ENCODE measurements at places on chromosomes 4 and X.

- DNase-seq, result no peak
Observed at GRCh38 chr4:78811034-78811433, 34.9 kb downstream of the BMP2K start.

GRCh38 chr4:109444182-109444844 is 10.7 kb downstream of the SEC24B start:
- DNase-seq, result no peak

DNA sequence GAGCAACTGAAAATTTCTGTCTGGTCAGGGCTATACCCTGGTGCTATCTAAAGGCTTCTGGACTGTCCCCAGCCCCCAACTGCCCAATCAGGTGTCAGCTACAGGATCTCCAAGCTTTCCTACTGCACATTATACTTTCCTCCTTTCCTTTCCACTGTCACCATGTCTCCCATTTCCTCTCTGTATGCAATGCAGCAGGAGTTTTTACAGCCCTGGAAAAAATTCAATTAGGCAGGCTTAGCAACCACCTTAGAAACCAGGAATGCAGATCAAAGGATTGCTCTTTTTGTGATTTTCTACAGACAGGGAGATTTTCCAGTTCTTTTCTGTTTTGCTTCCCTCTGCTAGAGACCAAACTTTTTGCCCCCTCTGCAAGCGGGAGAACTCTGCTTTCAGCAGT is 6.0 kb upstream of the NAF1 start:
- DNase-seq, result no peak

DNA sequence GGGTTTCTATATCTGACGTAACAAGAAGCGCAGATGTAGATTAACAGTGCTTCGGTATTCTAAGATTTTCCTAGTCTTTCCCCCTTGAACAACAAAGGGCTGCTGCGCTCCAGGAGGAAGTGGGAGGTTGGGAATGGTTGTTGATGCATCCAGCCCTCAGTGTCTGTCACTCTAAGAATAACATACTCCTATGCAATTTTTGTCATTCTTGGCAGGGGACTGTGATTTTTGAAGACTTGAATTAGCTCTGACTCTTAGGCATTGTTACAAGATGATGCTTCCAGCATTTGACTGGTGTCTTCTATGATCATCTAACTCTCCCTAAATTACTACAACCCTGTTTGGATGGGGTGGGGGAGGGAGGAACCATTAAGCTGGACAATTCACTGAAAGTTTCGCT is 394.2 kb downstream of the ARHGAP24 start:
- no peak for DNase-seq

GRCh38 chrX:78769946-78770345 is 22.4 kb downstream of the LPAR4 start:
- DNase-seq, result no peak

DNA sequence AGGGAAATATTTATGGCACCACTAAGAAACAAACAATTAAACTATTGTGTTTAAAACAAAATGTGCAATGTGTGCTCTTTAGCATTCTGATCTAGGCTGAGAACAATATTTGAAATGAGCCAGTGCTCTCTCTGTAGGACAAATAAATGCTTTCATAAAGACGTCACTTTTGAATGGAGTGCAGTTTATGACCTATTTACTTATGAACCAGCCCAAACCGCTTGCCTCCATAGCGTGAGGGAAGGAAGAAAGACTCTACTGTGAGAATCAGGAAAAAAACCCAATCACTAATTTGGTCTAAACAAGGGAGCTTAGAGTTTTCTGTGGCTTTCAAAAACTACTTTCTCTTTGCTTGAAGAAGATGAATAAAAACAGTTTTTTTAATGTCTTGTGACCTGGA is 39.4 kb downstream of the SAT1 start:
- DNase-seq, result no peak

DNA sequence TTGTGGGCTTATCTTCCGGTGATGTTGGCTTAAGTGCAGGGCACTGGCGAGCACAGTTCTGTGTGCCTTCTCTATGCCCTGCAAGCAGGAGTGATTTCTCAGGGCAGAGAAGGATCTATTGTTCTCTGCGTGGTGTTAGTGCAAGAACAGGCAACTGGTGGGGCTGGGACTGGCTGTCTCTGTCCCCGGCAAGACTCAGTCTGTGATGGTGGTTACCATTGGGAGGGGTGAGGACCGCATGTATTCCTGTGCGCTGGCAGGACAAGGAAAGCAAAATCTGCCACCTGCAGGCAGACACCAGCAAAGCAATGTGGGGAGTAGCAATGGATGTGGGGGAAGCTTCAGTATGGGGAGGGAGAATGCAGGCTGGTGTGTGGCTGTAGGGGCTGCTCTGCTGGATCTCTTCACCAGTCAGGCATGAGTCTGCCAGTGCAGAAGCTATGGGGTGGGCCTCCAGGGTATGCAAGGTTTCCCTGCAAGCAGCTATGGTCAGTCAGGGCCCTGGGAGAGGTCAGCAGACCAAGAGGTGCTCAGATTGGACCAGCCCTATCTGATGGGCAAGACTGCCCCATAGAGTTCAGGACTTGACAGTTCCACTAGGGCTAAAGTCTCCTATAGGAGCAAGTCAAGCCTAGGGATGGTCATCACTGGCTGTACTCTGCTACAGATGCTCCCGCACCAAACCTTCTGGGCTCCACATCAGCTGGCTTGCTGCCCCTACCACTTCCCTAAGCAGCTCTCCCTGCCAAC is 16.8 kb downstream of the PF4 start:
- DNase-seq, result no peak

DNA sequence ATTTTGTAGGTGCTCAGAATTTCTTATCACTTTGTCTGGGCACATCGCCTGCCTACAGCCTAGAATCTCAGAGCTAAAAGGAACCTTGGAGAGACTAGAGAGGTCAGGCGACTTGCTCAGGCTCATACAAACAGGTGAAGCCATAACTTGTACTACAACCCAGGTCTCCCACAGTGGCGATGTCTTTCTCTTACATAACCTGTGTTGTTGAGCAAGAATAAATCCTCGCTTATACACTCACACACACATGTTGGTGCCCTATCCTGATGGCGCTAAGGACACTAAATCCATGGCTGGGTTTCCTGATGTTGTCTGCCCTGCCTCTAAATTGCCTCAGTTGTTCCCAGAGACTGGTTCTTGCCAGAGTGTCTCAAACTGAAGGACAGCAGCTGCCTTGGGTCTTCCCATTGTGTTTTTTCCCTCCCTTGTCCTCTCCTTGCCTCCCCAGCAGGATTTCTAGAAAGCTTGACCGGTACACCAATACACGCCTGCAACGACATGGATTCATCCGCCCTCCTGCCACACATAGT is 1.6 kb downstream of the TSC22D3 start:
- DNase-seq, result no peak

DNA sequence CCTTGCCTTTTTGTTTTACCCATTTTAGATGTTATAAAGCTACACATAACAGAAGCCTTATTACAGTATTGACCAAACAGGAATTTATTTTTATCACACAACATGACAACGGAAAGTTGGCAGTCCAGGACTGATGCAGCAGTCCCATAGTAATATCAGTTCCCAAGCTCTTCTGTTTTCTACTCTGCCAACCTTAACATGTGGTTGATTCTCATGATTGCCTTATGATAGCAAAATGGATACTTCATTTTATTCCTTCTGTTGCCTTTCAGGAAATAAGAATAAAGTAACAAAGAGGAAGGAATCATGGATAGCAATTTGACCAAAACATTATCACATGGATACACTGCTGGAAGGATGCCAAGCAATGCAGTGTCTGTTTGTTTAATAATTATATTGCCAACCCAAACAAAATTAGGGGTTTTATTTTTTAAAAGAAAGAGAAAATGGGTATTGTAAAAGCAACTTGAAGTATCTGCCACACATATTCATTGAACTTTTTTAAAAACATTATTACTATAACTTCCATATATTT is 275.7 kb downstream of the STPG2 start:
- DNase-seq, result no peak

DNA sequence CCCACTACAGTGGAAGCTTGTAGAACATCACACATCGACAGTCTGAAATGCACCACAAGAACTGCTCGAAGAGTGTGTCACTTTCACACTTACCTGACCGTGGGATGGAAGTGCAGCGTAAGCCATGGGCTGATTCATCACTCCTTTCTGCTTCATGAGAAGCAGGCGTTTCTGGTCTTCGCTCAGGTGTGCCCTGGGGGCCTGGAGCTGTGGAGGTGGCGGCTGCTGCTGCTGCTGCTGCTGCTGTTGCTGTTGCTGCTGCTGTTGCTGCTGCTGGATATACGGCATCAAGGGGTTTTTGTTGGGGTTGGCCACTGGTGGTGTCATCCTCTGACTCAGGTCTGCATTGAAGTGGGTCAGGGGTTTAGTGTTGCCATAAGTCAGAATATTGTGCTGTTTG is 223.6 kb downstream of the MGST2 start:
- no peak for DNase-seq

DNA sequence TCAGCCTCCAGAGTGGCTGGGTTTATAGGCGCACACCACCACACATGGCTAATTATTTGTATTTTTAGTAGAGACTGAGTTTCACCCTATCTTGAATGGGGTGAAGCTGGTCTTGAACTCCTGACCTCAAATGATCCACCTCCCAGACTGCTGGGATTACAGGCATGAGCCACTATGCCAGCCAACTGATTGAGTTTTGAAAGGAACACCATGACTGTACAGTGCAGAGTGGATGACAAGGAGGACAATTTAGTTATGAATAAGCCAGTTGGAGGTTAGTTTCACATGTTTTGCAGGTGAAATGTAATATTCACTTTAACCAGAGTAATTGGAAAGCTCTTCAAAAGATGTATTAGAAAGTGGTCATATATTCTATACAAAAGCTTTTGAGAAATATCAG is 60.8 kb downstream of the PCDH18 start:
- DNase-seq, result no peak

DNA sequence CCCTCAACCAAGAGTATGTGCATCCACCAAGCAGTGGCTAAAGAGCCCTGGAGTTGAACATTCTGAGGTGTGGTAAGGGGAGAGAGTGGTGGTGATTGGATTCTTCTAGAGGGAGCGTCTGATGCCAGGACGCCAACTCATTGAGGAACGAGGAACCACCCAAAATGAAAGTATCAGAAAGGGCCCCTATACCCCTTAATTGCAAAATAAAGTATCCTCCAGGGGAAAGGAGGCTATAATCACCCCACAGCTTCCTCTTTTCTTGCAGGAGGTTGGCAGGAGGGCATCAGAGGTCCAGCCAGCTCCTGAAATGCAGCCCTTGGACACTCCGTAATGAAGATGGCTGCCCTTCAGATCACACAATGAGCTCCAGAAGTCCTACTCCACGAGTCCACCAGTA is 5.3 kb upstream of the KIAA1210 start:
- DNase-seq, result no peak

DNA sequence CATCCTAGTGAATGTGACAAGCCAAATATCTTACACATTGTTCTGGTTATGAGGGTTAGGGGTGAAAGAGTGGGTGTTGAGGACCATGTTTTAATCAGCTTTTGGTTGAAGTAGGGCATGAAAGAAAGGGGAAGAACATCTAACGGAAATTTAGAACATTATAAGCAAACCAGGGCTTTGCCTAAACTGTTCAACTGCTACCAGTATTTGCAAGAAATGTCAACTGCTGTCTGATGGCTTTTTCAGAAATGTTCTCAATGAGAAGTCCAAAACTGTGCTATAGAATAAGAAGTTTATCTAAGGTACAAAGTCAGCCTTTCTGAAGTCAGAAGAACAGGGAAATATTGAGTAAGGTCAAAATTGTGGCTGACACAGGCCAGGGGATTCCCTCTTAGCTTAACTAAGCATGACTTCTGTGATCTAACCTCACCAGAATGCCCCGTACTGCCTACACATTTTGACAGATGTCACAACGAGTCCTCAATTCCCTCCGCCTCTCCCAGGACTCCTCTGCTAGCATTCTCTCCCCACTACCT is 67.1 kb downstream of the DTHD1 start:
- no peak for DNase-seq

All from type B pancreatic cell (in vitro differentiated cells).